ENCODE measurements at places on chromosomes 3 and 15. TPM values are rescaled to one million over a fixed set of nuclear protein-coding genes. Genes with fewer than 3 reads are reported as not detected.

DNA sequence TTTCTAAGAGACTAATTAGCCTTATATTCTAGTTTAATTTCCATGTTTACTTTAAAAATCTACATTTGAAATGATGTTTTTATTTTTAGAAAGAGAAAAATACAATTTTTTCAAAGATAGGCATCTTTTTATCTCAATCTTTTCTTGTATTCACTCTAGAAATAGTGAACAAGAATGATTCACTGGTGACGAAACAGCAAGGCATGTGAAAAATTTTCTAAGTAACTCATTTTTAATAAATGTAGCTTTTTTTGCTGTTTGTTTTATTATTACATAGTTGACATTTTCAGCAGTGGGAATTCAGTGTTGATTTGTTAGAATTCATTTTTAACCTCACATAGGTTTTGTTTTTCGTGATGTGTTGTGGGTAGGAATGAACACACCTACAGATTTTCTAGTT, 1226.4 kb downstream of the NSUN3 start:
- no peaks in the 10 kb centered on the region for H3K36me3 ChIP-seq
- DNase-seq: no peak
- H3K27me3 ChIP-seq: peaks cover 28% of the 10 kb centered on the region
- H3K27ac ChIP-seq: no peak overlapping the region
- H3K4me1 ChIP-seq: no peaks in the 10 kb centered on the region

The SST gene
- total RNA-seq: not detected

DNA sequence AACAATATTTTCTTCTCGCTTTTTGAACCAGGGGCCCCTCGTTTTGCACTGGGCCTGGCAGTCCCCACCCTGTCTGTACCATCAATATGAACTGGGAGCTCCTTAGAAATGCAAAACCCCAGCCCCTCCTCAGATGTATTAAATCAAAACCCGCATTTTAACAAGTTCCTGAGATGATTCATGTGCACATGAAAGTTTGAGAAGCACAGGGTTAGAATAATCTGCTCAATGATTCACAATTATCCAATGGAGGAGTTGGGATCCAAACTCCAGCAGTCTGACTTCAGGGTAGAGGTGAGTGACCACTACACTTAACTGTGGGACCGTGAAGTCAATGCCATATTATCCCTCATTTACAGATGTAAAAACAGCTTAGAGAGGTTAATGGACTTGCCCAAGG, 256.4 kb downstream of the IGSF11 start:
- H3K36me3 ChIP-seq: no peaks in the 10 kb centered on the region
- H3K27me3 ChIP-seq: no peaks in the 10 kb centered on the region
- no peak for DNase-seq
- H3K4me3 ChIP-seq: no peak overlapping the region
- H3K27ac ChIP-seq: no peak overlapping the region

The GRM7 gene
- total RNA-seq: not detected

DNA sequence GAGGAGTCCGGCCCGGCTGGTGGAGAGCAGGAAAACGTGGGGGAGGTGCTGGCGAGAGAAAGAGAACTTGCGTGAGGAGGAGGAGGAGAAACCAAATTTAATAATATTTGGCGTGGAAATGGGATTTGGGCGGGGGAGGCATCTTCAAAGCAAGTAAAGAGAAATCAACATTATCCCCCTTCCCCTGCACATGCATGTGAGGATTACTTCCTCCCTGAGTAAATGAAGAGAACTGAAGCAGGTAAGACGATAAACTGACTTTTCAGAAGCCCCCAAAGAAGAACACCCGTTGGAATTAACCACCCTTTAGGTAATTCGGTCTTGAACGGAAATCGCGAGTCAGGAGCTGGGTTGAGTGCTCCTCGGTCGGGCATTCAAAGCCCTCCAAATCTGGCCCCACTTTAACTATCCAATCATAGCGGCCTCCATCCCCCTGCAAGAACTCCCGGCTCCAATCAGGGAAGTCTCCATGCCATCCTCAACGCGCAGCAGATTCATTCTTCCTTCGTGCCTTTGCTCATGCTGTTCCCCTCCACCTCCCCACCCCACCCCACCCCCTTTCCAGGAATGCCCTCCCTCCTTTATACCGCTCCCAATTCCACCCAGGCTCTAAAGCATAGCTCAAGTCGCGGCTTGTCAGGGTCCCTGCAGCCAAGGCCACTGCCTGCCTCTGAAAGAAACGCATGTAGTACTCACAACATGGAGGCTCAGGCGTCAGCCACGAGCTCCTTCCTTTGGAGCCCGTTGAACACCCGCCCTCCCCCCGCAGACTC, 545 bp upstream of the RFX7 start:
- H3K36me3 ChIP-seq: no peaks in the 10 kb centered on the region
- peaks cover 25% of the 10 kb centered on the region for H3K4me1 ChIP-seq
- H3K4me3 ChIP-seq: peak overlapping the region; percentile 79
- H3K27ac ChIP-seq: peak overlapping the region; percentile 73

The ERICH6 gene
- total RNA-seq: not detected

GRCh38 chr3:58274027-58274614, 31.9 kb upstream of the RPP14 start:
- H3K4me1 ChIP-seq: peaks cover 25% of the 10 kb centered on the region
- H3K27me3 ChIP-seq: no peaks in the 10 kb centered on the region
- DNase-seq: no peak
- H3K36me3 ChIP-seq: peaks cover 19% of the 10 kb centered on the region
- H3K27ac ChIP-seq: no peak overlapping the region
- no peak overlapping the region for H3K4me3 ChIP-seq

The NSUN3 gene
- 10.6 TPM for total RNA-seq

- peak; percentile 87 for DNase-seq
- H3K4me1 ChIP-seq: peaks cover 16% of the 10 kb centered on the region
- H3K27me3 ChIP-seq: no peaks in the 10 kb centered on the region
- peak overlapping the region; percentile 84 for H3K27ac ChIP-seq
- peaks cover 26% of the 10 kb centered on the region for H3K36me3 ChIP-seq
These were observed 539 bp upstream of the LAMB2 start for GRCh38 chr3:49133226-49133951.

- H3K36me3 ChIP-seq: peaks cover 93% of the 10 kb centered on the region
- DNase-seq: no peak
- no peaks in the 10 kb centered on the region for H3K27me3 ChIP-seq
- H3K4me1 ChIP-seq: no peaks in the 10 kb centered on the region
- no peak overlapping the region for H3K27ac ChIP-seq
These were observed 68.1 kb downstream of the PGPEP1L start for GRCh38 chr15:98939311-98940080.

The BNC1 gene
- 68.3 TPM for total RNA-seq

The CISH gene
- total RNA-seq: 0.59 TPM
